Right ventricle myocardium inferior (tissue), 1 donor: ENCODE measurements at places on chromosomes 6 and 20. TPM values are rescaled to one million over a fixed set of nuclear protein-coding genes. Genes with fewer than 3 reads are reported as not detected.

- peak; percentile 76 for DNase-seq
Observed at GRCh38 chr20:4896971-4897497, 104.3 kb downstream of the SLC23A2 start.

GRCh38 chr6:68638230-68638900 is 3.3 kb downstream of the ADGRB3 start:
- no peak for DNase-seq

DNA sequence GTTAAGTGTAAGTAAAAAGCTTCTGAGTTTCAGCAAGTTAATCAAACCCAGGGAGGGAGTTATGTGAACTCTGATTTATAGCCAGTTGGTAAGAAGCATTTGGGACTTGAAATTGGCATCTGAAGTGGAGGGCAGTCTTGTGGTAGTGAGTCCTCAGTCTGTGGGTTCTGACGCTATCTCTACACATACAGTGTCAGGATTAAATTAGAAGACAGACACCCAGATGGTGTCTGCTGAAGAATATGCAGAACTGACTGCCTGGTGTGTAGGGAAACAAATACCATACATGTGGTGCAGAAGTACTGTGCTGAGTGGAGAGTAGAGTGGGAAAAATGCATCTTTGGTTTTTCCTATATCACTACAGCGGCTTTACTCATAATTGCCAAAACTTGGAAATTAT is 43.5 kb upstream of the PLN start:
- no peak for DNase-seq

DNA sequence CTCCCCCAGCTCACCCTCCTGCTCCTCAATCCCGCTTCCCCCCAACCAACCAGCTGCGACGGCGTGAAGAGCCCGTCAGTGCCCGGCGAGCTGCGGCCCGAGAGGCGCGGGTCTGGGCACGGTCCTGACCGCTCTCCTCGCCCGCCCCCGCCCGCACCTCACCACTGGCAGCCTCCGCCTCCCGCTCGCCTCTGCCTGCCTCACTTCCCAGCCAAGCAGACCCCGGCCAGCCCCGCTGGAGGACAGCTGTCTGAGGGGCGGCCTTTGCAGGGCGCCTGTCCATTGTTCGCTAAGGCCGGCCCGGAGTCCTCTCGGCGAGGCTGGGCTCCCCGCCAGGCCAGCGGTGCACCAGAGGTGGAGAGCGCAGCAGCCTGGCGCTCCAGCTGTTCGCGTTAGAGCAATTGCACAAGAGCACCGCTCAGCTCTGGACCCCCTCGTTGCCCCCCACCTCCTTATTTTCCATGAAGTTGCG is 1.3 kb downstream of the SOBP start:
- DNase-seq, result peak; percentile 87

- no peak for DNase-seq
Observed at GRCh38 chr6:106789428-106790148, 160.2 kb downstream of the QRSL1 start.

The DEFB124 gene
- not detected for total RNA-seq

The AKIRIN2 gene
- 36.1 TPM for total RNA-seq

The TUBB2B gene
- total RNA-seq, result 0.97 TPM

The FKBP1C gene
- 0.68 TPM for total RNA-seq
